IMR-90 (cell line): ENCODE measurements at places on chromosomes 5 and 9. TPM values are rescaled to one million over a fixed set of nuclear protein-coding genes. Genes with fewer than 3 reads are reported as not detected.

Gene NPR3
- total RNA-seq, result 88.2 and 89.4 TPM in 2 replicates

Gene MOB3B
- under 0.01 TPM in 2 replicates for total RNA-seq

Gene LRRC19
- total RNA-seq, result not detected in 2 replicates

Gene FAM169A
- under 0.01 TPM in 2 replicates for total RNA-seq

Gene BASP1
- total RNA-seq, result 39.6 and 70.5 TPM in 2 replicates

Gene FOXD4
- 0.18 TPM in 1 of 2 replicates, not detected in the other for total RNA-seq

- no peak overlapping the region for H3K4me3 ChIP-seq
- H3K27ac ChIP-seq, result no peak overlapping the region
- H3K36me3 ChIP-seq, result no peaks in the 10 kb centered on the region
- peaks cover 5% of the 10 kb centered on the region for H3K27me3 ChIP-seq
- no peaks in the 10 kb centered on the region for H3K4me1 ChIP-seq
Measured at GRCh38 chr9:120336021-120336752, 243.8 kb downstream of the CDK5RAP2 start.

DNA sequence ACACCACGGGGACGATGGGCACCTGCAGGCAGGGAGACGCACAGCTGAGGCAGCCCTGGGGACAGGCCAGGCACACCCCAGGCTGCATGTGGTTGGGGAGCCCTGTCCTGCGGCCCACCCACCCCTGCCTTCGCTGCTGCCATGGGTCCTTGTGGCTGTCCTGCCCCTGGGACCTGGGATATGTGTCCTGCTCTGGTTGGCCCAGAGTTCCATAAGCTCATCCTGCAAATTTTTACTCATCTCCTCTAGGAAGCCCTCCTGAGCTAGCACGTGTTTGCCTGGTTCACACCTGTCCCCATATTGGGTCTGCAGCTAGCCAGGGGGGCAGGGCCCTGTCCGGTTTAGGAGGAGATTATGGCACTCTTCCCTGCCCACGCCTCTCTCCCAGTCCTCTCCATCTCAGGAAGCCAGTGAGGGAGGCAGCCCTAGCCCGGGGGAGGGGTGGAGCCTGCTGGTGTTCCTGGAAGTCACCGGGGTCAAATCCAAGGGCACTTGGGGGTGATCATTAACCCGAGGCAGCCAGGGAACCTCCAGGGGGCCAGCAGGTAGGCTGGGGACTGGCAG, 12.2 kb downstream of the EGFL7 start:
- no peak for DNase-seq
- H3K36me3 ChIP-seq, result peaks cover 18% of the 10 kb centered on the region; the same call in 1 of the 2 replicates
- no peak overlapping the region for H3K4me3 ChIP-seq
- H3K27me3 ChIP-seq, result no peaks in the 10 kb centered on the region

GRCh38 chr5:1281038-1281882, 13.6 kb downstream of the TERT start:
- H3K27me3 ChIP-seq, result no peaks in the 10 kb centered on the region
- DNase-seq, result no peak
- H3K27ac ChIP-seq, result no peak overlapping the region
- no peaks in the 10 kb centered on the region for H3K36me3 ChIP-seq
- no peaks in the 10 kb centered on the region for H3K4me1 ChIP-seq

DNA sequence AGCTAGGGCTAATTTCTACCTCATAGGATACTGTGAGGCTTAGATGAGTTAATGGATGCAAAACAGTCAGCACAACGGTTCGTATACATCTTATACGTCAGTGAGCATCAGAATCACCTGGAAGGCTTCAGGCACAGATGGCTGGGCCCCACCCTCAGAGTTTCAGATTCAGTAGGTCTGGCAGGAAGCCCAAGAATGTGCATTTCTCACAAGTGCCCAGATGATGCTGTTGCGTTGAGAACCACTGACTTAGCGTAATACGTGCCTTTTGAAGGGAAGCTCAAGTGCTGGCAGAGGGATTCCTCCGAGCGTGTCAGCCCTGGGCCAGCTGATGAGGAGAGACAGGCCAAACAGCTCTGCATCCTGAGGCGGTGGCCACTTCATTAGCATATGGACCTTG, 117.1 kb upstream of the WWC1 start:
- no peak overlapping the region for H3K4me3 ChIP-seq
- DNase-seq, result no peak
- no peak overlapping the region for H3K27ac ChIP-seq
- no peaks in the 10 kb centered on the region for H3K4me1 ChIP-seq
- no peaks in the 10 kb centered on the region for H3K36me3 ChIP-seq

DNA sequence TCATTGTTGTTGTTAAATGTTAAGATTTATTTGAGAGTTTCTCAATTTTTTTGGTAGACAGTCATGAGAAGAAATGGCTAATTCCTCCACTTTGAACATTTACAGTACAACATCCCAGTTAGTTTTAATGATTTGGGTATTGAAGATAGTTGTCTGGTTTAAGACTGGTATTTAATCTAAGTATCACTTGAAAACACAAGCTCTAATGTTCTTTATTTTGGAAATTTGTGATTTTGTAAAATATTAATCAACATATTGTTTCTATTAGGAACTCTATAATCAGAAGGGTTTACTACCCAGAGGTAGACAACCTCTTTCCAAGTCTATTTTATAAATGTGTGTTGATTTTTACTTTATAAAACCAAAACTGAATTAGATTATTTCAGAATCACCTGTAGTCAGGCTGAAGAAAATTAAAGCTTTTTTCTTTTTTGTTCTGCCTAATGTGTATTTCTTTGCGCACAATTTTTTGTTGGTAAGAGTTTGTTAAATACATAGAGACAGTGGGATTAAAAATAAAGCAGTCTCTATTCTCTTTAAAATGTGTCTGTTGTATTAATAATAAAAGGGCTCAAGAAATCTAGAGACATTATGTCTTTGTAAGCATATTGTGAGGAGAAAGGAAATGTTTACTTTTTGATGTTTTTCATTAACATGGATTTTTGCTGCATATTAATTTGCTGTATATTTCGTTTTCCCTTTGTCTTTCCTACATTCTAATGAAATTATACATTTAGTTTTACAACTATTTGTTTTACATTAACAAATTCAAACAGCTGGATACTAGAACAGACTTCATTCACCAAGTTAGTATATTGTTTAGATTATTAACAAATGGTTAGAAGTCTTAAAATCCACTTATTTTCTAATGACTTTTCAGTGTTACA, 3.9 kb upstream of the PURA start:
- no peak overlapping the region for H3K4me3 ChIP-seq
- peaks cover 12% of the 10 kb centered on the region for H3K4me1 ChIP-seq

DNA sequence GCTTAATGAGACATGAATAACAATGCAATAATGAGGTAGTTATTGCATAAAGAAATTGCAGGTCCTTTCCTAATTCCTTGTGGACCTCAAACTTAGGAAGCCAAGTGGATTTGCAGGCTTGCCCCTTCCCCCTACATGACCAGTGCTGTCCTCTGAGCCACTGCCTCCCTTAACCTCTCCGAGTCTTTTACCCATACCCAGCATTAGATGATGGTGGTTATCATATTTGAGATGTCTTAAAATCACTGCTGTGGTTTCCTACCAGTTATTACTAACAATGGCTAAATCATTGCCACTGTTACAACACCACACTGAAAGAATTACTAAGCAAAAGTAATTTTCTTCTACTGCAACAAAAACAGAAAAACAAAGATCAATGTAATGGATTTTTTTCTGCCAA, 170.8 kb downstream of the EDIL3 start:
- H3K4me3 ChIP-seq, result no peak overlapping the region
- no peak for DNase-seq
- no peaks in the 10 kb centered on the region for H3K27me3 ChIP-seq
- H3K27ac ChIP-seq, result no peak overlapping the region
- H3K36me3 ChIP-seq, result no peaks in the 10 kb centered on the region
- no peaks in the 10 kb centered on the region for H3K4me1 ChIP-seq

GRCh38 chr5:158294701-158295100, 435.8 kb upstream of the CLINT1 start:
- no peaks in the 10 kb centered on the region for H3K4me1 ChIP-seq
- no peak overlapping the region for H3K27ac ChIP-seq
- H3K4me3 ChIP-seq, result no peak overlapping the region
- no peaks in the 10 kb centered on the region for H3K27me3 ChIP-seq
- H3K36me3 ChIP-seq, result no peaks in the 10 kb centered on the region

DNA sequence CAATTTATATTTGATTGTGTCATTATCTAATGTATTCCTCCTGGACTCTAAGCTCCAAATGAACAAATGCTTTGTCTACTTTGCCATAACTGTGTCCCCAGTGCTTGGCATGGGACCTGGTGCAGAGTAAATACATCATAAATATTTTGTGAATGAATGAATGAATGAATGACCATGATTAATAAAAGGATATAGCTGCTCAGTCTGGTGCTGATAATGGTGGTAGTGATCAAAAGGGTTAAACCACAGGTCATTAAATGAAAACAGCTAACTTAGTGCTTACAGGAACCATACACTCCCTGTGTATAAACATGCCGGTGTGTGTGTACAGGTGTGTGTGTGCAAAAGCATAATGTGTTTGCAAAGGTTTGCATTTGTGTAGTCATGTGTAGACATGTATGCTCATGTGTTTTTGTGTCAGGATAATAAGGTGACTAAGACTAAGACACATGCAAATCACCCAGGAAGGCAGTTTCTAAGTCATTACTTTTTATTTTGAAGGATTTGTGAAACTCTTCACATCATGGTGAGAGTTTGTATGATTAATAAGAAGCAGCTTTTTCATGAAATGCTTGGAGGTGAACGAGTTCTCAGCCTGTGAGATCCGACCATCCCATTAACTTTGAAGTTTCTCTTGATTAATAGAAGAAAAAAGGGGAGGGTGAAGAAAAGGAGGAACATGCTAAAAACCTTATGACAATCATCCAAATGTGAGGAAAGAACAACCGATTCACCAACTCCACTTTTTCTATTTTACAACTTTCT, 24.6 kb downstream of the SPARC start:
- H3K27me3 ChIP-seq, result no peaks in the 10 kb centered on the region
- H3K4me1 ChIP-seq, result peaks cover 33% of the 10 kb centered on the region
- peaks cover 54% of the 10 kb centered on the region for H3K36me3 ChIP-seq
- DNase-seq, result no peak
- no peak overlapping the region for H3K4me3 ChIP-seq
- peak overlapping the region; percentile 39; the same call in 1 of the 2 replicates for H3K27ac ChIP-seq

DNA sequence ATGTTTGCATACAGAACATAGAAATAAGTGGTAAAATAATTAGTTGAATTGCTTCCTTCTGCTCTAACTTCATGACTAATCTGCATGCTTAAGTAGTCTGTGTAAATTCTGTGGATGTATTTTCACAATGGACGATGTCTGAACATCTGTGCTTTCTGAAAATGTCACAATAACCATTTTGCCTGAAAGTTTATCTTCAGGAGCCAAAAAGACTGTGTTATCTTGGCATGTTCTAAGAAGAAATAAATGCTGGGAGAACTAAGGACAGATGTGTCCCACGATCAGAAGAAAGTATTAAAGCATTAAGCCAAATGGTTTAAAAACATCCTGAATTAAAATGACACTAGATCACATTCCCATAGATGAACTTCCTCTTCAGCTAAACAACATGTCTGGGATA, 397.6 kb downstream of the SPOCK1 start:
- no peak overlapping the region for H3K4me3 ChIP-seq
- H3K4me1 ChIP-seq, result no peaks in the 10 kb centered on the region
- no peaks in the 10 kb centered on the region for H3K36me3 ChIP-seq

DNA sequence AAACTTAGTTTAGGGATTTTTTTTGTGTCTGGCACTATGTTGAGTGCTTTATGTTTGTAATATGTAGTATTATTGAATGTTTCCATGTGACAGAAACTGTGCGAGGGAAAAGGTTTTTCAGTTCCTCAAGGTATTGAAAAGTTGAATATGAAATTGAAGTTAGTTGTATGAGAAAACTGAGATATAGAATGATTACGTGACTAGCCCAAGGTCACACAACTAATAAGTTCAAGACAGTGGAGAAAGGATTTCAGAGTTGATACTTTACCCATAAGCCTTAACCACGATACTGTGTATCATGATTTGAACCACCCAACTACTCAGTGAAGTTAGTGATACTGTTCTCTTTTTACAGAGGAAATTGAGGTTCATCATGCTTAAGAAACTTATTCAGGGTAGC, 5.7 kb downstream of the NIPBL start:
- no peak overlapping the region for H3K27ac ChIP-seq
- DNase-seq, result no peak
- H3K36me3 ChIP-seq, result peaks cover 10% of the 10 kb centered on the region; the same call in 1 of the 2 replicates
- H3K4me1 ChIP-seq, result no peaks in the 10 kb centered on the region

DNA sequence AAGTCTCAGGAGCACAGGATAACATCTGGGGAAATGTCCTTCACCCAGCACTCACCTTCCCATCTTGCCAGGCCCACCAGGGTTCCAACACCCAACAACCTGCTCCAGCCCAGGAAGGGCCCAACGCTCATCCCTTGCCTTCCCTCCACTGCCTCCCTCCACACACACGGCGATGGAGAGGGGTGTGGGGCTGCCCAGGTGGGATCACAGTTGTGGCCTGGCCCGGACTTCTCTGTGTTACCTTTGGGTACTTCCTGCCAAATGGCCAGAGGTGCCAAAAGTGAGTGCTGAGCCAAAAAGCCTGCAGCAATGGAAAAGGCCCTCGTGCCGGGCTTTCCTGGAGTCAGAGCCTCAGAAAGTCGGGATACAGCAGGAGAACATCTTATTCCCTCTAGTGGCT, 15.6 kb upstream of the TDRD7 start:
- no peaks in the 10 kb centered on the region for H3K4me1 ChIP-seq
- no peak for DNase-seq
- H3K36me3 ChIP-seq, result no peaks in the 10 kb centered on the region
- no peak overlapping the region for H3K27ac ChIP-seq
- H3K27me3 ChIP-seq, result peaks cover 15% of the 10 kb centered on the region
- H3K4me3 ChIP-seq, result no peak overlapping the region

DNA sequence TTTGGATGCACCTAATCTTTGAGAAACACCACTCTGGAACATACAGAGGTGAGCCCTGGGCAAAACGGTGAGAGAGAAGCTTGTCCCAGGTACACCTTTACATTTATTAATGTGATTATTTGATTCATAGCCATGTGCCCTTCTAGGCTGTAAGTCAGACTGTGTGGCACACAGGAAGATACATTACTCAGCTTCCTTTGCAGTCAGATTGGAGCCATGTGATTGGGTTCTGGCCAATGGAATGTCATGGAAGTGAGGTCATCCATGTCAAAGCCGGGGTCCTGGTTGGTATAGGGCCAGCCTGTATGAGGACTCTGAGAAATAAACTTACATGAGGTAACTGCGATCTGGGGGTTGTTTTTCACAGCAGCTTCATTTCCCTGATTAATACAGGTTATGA, 106.8 kb upstream of the CD180 start:
- peaks cover 24% of the 10 kb centered on the region for H3K4me1 ChIP-seq
- no peaks in the 10 kb centered on the region for H3K27me3 ChIP-seq
- H3K27ac ChIP-seq, result no peak overlapping the region
- no peak overlapping the region for H3K4me3 ChIP-seq
- H3K36me3 ChIP-seq, result no peaks in the 10 kb centered on the region

- H3K27ac ChIP-seq, result no peak overlapping the region
- peaks cover 2% of the 10 kb centered on the region; the same call in 1 of the 2 replicates for H3K4me1 ChIP-seq
- DNase-seq, result no peak
- H3K27me3 ChIP-seq, result no peaks in the 10 kb centered on the region
Measured at GRCh38 chr5:179696603-179697002, 2.2 kb upstream of the CANX start.

DNA sequence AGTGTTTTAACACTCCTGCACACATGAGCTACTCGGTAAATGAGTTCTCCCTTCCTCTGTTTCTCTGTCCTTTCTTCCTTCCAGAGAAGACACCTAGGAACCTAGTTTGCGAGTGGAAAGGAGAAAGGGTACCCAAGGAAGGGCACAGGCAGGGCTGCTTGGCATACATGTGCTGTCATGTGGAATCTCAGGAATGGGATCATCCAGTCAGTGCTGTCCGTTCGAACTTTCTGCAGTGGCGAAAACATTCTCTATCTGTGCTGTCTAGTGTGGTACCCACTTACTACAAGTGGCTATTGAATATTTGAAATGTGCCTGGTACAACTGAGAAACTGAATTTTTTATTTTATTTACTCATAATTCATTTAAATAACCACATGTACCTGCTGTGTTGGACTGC, 28.0 kb downstream of the NLN start:
- H3K36me3 ChIP-seq, result peaks cover 2% of the 10 kb centered on the region; the same call in 1 of the 2 replicates
- no peak for DNase-seq
- H3K27ac ChIP-seq, result no peak overlapping the region
- H3K4me1 ChIP-seq, result no peaks in the 10 kb centered on the region
